ENCODE measurements at places on chromosomes 5 and 9. TPM values are rescaled to one million over a fixed set of nuclear protein-coding genes. Genes with fewer than 3 reads are reported as not detected.

SOX30 gene
- not detected for total RNA-seq

SEMA6A gene
- total RNA-seq, result 9.5 TPM

SOHLH1 gene
- not detected for total RNA-seq

SCGB3A1 gene
- not detected for total RNA-seq

GABRA6 gene
- total RNA-seq, result not detected

GMCL2 gene
- total RNA-seq, result not detected

ROPN1L gene
- 0.96 TPM for total RNA-seq

ST6GALNAC4 gene
- total RNA-seq, result 75.8 TPM

KLHL3 gene
- total RNA-seq, result 20.7 TPM

FAM81B gene
- not detected for total RNA-seq

PCDHGB3 gene
- 6.5 TPM for total RNA-seq

CCDC127 gene
- 3.6 TPM for total RNA-seq

STXBP1 gene
- 35.3 TPM for total RNA-seq

FOXI1 gene
- under 0.01 TPM for total RNA-seq

NUTM2F gene
- total RNA-seq, result not detected

ARL14EPL gene
- 0.67 TPM for total RNA-seq

SNX30 gene
- 10.1 TPM for total RNA-seq

PDE6A gene
- under 0.01 TPM for total RNA-seq

GFI1B gene
- not detected for total RNA-seq

EIF4E1B gene
- not detected for total RNA-seq

Measured in vein endothelial cell (primary cell).